Activated naive CD4-positive, alpha-beta T cell treated with anti-CD3 and anti-CD28 coated beads, Interleukin-2, amount 50 U/mL, for 16 hours (primary cell): ENCODE measurements at places on chromosomes 6 and 20.

- DNase-seq = no peak
These were observed 26.6 kb upstream of the PCMTD2 start for GRCh38 chr20:64228751-64229506.

GRCh38 chr6:96876886-96877545 is 20.7 kb downstream of the NDUFAF4 start:
- no peak for DNase-seq

DNA sequence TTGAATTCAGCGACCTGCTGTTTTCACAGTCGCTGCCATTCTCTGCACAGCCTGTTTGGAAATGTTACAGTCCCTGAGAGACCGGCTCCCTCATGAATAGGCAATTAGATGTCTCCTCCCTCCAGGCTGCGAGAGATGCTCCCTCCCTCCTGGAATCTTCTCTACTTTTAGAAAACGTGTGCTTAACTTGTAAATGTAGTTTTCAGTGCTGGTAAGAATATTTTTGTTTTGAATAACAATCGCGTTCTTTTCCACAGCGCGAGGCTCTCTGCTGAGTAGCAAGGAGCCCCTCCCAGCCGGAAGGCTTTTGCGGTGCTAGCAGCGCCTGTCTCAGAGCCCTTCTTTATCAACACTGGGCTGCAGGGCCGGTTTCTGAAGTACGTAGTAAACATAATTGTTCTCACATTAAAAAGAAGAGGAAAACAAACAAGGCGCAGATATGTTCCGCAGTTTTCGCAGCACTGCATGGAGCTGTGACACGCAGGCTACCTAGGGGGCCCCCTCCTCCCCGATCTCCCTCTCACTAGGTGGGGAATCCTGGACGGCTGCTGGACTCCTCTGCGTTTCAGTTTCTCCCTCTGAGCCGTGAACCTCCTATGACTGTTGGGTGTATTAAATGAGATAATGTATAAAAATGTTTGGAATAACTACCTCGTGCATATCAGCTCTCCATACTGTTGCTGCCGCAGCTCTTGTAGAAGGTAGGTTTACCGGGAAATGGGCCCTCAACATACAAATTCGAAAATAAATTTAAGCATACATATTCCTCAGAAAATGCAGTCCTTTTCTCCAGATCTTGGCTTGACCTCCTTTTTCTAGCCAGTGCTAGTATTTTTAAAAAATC is 79.0 kb upstream of the SPACA1 start:
- DNase-seq = no peak

GRCh38 chr6:126361832-126362440 is 22.0 kb downstream of the CENPW start:
- DNase-seq = no peak

GRCh38 chr6:143465546-143465945 is 14.9 kb downstream of the PEX3 start:
- DNase-seq = no peak

DNA sequence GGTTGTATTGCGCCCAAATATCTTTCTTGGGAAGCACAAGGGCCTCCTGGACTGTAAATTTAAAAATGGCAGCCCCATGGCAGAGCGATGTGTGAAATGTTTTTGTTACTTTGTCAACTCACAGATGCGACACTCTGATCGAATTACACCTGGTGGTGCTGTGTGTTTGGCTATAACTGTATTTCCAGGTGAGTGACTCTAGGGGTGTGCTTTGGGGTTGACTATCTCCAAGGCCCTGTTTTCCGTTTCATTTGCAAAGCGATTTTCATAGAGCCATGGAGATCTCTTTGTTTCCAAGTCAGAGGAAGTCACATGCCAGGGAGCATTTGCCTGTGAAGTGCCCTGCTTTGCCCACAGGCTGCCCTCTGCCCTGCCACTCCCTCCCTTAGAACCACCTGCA is 93.5 kb downstream of the CDC5L start:
- DNase-seq = no peak

- DNase-seq = no peak
These were observed 5.6 kb upstream of the TFB1M start for GRCh38 chr6:155319902-155320301.

- DNase-seq = no peak
These were observed 18.0 kb downstream of the ATP9A start for GRCh38 chr20:51750037-51750769.

GRCh38 chr6:42813074-42813645 is 31.3 kb downstream of the BICRAL start:
- no peak for DNase-seq

GRCh38 chr20:31972471-31973021 is 4.6 kb downstream of the XKR7 start:
- no peak for DNase-seq
